ENCODE measurements at places on chromosomes 2 and 18.

DNA sequence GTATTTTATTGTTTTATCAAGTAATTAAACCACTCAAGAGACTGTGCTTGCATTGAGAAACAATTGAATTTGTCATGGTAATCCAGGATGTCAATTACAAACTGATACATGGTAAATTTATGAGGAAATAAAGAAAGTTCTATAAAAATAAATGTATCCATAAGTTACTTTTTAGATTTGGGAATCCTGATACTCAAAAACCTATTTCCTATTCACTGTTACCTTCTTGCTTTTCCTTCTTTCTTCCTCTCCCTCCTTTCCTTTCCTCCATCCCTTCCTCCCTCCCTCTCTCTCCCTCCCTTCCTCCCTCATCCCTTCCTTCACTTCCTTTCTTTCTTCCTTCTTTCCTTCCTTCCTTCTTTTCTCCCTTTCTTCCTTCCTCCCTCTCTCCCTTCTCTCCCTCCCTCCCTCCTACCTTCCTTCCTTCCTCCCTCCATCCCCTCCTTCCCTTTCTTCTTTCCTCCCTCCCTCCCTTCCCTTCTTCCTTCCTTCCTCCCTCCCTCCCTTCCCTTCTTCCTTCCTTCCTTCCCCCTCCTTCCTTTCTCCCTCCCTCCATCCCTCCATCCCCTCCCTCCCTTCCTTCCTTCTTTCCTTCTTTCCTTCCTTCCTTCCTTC, 1299.1 kb upstream of the ZEB2 start:
- no peak for DNase-seq

DNA sequence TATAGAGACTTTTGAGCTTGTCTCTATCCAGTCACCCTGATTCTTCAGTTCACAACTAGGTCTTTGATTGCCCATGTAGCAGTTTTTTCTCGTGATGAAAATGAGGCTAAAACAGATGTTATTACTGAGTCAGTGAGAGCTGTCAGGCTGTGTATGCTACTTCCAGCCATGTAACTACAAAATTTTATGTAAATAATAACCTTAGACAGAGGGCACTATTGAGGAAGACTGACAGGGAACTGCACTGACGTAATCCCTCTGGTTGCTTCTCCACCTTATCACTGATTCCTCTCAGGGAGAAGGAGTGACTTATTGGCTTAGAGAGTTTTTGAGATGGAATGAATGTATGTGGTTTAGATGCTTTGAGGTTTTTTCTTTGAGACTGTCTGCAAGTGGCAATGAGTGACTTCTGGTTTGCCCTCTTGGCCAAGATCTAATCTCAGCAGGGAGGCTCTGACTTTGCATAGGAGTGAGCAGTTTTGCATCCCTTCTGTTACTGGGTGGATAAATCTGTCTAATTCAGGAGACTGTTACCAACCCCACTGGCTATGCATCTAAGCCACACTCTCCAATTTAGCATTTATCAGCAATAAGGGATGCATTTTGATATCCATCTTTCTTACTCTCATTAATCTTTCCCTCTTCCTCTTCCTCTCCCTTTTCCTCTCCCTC, 555.2 kb upstream of the FANCL start:
- DNase-seq: no peak

DNA sequence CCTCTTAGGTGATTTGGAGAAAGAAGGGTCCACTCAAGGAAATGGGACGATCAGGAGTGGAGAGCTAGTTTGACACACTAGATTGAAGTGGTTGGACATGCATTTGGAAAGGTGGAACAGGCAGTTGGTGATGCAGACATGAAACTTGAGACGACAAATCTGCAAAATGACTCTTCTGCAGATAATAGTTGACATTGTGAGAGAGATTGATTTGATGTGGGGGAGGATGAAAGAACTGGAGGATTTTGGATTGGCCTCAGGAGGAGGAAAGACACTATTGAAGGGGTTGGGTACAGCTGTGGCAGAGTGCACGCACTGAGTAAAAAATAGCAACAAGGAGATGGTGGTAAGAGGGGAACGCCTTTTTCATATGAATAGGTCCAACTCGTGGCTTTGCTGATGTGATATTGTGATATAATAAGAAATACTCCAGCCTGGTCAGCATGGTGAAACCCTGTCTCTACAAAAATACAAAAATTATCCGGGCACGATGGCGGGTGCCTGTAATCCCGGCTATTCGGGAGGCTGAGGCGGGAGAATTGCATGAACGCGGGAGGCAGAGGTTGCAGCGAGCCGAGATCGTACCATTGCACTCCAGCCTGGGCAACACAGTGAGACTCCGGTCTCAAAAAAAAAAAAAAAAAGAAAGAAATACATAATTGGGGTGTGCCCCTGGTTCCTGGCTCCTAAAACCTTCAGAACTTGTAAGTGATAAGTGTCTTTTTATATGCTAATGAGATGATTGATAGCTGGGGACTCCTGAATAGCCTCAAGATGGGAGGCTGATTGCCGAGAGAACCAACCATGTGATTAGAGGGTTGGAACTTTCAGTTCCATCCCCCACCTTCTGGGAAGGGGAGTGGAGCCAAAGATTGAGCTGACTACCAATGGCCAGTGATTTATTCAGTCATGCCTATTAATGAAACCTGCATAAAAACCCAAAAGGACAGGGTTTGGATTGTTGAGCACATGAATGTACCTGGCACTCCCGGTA, 9.7 kb downstream of the TTLL4 start:
- DNase-seq: no peak

GRCh38 chr2:179605341-179605740, 256.1 kb downstream of the ZNF385B start:
- no peak for DNase-seq

GRCh38 chr2:158965641-158966040, 2.8 kb upstream of the TANC1 start:
- no peak for DNase-seq

DNA sequence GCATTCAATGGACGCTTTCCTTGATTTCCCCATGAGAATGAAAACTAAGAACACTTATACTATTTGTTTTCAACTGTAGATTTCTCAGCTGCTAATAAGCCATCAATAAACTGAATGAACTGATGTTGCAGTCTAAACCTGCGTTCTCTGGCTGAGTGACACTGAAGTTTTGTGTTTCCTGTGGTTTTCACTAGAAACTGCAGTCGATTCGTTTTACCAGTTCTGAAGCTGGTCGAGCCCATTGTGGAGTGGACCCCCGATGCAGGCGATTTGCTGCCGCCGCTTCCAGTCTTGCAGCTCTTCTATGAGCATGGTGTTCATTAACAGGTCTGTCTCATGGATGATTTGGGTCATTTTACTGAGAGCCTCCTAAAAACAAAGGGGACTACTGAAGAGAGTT, 50.6 kb upstream of the STAT1 start:
- DNase-seq: no peak

DNA sequence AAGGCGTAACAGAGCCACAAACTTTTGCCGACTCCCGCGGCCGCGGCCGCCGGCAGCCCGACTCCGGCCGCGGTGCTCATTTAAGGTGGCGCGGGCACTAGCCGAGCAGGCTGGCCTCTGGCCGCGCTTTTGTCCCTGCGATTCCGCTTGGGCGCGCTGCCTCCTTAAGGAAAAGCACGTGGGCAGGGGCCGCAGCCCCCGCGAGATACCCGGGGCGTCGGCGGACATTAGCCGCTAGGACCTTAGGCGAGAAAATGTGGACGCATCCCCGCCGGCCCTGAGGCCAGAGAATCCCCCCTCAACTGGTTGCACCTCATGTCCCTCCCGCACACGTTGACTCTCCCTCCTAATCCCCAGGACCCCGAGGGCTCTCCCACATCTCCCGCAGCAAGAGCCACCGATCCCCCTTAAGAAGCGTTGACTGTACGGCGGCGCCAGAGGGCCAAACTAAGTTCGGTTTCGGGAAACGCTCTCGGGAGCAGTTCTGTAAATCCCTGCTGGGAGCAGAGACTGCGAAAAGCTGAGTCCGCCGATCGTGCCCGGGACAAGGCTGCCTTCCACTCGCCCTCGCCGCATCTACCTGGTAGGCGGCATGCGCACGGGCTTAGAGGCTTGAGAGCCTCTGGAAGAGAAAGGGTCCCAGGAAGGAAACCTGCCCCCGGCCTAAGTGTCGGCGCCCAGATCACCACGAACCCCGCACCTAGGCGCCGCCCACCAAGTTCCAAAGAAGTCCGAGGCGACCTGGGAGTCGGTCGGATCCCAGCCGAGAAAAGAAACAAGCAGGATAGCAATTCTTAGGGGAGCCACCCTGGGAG, 1.8 kb upstream of the SATB2 start:
- peak; percentile 77 for DNase-seq

GRCh38 chr2:231612109-231612455, 19.4 kb downstream of the TEX44 start:
- no peak for DNase-seq

GRCh38 chr2:216636551-216637450, 3.6 kb downstream of the IGFBP2 start:
- no peak for DNase-seq

- no peak for DNase-seq
Observed at GRCh38 chr2:153811516-153811915, 60.2 kb upstream of the GALNT13 start.

- no peak for DNase-seq
Observed at GRCh38 chr2:217936952-217937351, 65.8 kb downstream of the TNS1 start.

DNA sequence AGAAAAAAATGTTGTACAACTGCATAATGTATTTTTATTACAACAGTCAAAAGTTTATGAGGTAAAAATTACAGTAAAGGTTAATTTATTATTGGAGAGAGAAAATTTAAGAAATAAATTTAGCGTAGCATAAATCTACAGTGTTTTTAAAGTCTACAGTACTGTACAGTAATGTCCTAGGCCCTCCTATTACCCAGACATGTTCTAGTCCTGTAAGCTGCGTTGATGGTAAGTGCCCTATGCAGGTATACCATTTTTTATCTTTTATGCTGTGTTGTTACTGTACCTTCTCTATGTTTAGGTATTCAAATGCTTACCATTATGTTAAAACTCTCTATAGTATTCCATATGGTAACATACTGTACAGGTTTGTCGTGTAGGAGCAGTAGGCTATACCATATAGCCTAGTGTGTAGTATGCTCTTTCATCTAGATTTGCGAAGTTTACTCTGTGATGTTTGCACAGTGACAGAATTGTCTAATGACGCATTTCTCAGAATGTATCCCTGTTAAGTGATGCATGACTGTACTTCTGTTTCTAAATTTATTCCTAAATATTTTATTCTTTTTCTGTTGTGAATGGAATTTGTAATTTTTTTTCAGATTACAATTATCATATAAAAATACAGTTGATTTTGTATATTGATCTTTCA, 24.5 kb downstream of the ABI2 start:
- no peak for DNase-seq

DNA sequence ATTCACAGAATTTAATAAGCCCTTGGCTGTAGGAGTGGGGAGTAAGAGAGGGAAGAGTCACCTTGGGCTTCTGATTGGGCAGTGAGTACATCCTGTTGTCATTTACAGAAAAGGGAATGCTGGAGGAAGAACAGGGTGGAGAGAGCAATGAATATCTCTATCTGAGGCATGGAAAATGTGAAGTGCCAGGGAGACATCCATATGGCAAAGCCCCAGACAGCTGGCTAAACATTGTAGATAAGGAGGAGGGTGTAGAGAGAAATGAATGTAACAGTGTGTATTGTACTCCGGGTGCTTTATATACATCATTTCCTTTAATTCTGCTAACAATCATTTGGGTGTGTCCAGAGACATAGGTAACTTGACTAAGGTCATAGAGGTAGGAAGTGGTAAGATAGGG, 103.5 kb downstream of the UPP2 start:
- DNase-seq: no peak

- no peak for DNase-seq
Observed at GRCh38 chr18:9751371-9752031, 43.4 kb downstream of the RAB31 start.
